ENCODE measurements at places on chromosomes 7 and 10. TPM values are rescaled to one million over a fixed set of nuclear protein-coding genes. Genes with fewer than 3 reads are reported as not detected.

GRCh38 chr10:47283848-47284247 is 16.1 kb upstream of the GDF10 start:
- no peak for DNase-seq

The ETV1 gene
- 1.2 TPM for polyA plus RNA-seq

DNA sequence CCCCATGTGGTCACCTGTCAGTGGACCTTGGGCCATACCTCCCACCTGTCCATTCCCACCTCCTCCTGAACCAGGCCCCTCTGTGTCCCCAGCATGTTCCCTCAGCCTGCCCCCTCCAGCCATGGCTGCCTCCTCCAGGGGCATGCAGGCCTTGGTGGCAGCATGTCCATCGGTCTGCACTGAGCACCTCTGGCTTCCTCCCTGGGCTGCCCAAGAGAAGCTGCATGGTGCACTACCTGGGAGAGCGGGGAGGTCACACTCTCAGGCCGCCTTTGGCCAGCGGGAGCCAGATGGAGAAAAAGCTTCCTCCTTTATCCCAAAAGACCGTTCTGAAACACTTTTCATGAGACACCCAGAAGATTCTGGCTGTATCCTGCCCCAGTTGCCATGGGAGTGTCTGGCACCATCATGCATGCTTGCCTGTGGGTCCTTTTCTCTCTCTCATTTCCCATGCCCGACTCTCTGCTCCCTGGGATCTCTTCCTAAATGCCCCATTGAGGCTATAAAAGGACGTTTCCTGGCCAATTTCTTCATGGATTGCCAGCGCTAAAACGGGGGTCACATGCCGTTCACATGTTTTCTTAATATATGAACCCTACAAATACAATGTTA is 45.5 kb upstream of the MGMT start:
- no peak for DNase-seq

The CLDN4 gene
- polyA plus RNA-seq: 0.27 TPM

The PTN gene
- polyA plus RNA-seq: 8.4 TPM

The SNX10 gene
- polyA plus RNA-seq: 1.5 TPM

The UTF1 gene
- polyA plus RNA-seq: not detected

DNA sequence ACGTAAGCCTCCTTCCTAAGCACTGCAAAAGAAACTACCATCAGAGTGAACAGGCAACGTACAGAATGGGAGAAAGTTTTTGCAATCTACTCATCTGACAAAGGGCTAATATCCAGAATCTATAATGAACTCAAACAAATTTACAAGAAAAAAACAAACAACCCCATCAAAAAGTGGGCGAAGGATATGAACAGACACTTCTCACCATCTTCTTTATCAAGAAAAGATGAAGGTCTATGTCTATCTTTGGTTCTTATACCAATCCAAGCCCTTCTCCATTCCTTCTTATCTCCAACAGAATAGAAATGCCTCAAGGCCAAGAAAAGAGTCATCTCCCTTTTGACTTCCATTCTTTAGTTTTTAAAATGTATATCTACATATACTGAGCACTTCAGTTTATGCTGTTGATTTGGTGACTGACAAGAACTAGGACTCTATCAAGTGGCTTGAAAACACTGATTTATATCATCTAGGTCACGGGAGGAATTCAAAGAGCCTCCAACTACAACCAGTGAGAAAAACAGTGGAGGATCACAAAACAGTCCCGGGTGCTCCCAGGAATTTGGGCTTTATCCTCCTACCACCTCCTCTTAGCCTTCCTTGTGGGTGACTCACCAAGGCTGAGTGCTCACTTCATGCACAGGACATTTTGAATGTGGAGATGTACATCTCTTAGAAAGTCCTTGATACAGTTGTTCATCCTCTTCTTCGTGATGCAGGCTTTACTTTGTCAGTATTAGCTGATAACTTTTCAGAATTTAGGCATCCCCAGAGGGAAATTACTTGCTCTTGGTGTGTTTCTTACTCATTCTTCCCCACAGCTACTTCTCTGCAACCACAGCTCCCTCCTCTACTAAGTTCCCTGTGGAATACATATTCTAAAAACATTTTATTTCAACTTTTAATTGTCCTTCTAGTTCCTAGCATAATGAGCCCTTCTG is 15.4 kb downstream of the TAS2R41 start:
- DNase-seq: no peak

DNA sequence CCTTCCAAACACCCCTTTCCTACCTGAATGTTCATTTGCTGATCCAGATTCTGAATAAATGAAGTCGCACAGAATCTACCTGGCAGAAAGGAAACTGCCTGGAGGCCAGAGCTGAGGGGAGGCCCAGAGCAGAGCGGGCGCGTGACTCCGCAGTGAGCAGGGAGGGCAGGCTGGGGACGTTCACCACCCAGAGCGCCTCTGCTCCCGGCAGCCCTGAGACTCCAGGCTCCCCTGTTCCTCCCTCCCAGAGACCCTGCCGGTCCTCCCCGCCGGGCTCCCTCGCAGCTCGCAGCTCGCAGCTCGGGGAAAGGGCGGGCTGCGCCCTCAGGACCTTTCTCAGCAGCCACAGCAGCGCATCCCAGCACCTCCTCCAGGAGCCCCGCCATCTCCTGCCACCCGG is 176.7 kb upstream of the ZNF32 start:
- no peak for DNase-seq

The PODXL gene
- 13.2 TPM for polyA plus RNA-seq

DNA sequence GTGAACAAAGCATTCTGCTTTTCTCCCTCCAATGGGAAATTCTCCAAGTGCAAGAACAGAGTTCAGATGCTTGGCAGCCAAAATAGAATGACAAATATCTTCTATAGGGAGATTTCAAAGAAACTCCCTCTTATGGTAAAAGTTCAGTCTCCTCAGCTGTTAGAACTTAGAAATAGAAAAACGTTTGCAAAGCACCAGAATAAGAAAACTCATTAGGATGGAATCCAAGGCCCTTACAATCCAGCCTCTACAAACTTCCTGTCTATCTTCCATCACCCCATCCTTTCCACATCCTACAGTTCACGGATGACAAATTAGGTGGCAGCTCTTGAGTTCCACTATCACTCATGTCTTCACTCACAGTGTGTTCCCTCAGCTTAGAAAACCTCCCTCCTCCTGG is 25.7 kb downstream of the FAM13C start:
- DNase-seq: no peak

All from ovary (tissue), 10 donors.